Renal pelvis (tissue), 12 donors: ENCODE measurements at places on chromosomes 16 and 17. TPM values are rescaled to one million over a fixed set of nuclear protein-coding genes. Genes with fewer than 3 reads are reported as not detected.
A peak's percentile ranks its signal among the peaks of the same experiment; 100 is the strongest.

The TMEM88 gene
- polyA plus RNA-seq: 26.0 TPM

The P2RX5 gene
- 2.0 TPM for polyA plus RNA-seq

The NTN3 gene
- polyA plus RNA-seq: 2.4 TPM

The KRTAP16-1 gene
- polyA plus RNA-seq: not detected

The PPP1R1B gene
- polyA plus RNA-seq: 9.1 TPM

DNA sequence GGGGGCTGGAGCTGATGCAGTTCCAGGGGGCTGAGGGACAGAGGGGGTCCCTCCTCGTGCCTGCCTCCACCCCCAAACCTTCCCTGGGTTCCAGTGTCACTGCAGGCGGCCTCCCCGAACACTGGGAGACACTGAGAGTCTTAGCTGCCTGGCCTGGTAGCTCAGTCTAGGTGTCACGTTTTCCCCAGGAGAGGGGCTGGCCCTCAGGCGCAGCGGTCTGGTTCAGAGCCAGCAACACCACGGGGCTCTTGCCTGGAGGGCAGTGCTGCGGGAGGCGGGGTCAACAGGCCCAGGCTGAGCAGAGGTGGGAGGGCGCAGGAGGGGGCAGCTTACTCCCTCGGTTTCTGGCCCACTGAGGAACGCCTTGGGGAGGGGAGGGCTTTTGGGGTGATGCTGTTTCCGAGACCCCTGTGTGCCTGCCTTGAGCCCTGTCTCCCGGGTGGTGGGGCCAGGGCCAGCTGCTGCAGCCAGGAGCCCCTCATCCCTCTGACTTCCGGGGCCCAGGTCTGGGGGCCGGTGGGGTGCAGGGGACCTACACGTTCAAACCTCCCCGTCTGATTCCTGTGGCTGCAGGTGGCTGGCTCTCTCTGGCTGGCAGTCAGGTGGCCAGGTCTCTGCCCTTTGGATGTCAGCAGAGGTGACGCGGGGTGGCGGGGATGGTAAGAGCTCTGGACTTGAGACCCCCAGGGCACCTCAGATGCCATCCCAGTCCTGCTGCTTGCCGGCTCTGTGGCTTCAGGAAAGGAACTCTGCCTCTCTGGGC lies 89.3 kb upstream of the GSE1 start:
- DNase-seq: no peak

GRCh38 chr16:51607201-51607651 lies 456.2 kb upstream of the SALL1 start:
- DNase-seq: peak; percentile 72

GRCh38 chr17:57415751-57416207 lies 159.5 kb downstream of the MSI2 start:
- DNase-seq: no peak
